ENCODE measurements at places on chromosomes 13 and 19.
A peak's percentile ranks its signal among the peaks of the same experiment; 100 is the strongest.

- DNase-seq, result no peak
Measured at GRCh38 chr13:25908366-25908765, 143.4 kb downstream of the SHISA2 start.

DNA sequence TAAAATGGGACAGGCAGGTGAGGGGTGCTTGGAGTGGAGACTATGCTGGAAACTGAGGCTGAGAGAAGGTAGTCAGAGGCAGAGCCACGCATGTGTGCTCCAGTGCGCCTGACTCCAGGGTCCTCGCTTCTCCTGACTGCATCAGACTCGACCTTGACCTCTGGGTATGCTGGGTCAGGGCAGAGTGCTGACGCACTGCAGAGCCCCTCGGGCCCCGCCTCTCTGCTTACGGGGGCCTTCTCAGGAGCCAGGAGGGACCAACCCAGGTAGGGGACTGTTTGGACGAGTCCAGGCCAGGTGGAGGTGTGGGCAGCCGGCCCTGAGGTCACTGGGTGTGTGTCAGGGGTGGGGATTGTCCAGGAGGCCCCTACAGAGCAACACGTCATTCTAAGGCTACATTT, 22.9 kb upstream of the SLC7A10 start:
- DNase-seq, result no peak

GRCh38 chr13:20779405-20779804, 5.6 kb upstream of the EEF1AKMT1 start:
- no peak for DNase-seq

DNA sequence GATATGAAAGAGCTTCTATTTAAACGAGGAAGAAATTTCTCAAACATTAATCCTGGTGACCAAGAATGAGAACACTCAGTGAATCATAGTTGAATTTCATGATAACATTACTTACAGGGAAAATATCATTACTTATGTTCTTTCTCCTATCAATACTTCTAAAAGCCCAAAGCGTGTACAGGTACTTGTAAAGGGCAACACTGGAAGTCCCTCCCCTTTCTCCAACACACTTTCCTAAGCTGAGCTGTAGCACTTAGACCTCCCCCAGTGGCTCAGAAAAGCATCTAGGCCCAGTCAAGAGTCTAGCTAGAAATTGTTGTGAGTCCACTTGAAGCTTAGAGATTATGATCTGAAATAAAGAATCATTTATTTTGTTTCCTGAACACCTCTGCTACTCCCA, 150.7 kb downstream of the ABCC4 start:
- no peak for DNase-seq

DNA sequence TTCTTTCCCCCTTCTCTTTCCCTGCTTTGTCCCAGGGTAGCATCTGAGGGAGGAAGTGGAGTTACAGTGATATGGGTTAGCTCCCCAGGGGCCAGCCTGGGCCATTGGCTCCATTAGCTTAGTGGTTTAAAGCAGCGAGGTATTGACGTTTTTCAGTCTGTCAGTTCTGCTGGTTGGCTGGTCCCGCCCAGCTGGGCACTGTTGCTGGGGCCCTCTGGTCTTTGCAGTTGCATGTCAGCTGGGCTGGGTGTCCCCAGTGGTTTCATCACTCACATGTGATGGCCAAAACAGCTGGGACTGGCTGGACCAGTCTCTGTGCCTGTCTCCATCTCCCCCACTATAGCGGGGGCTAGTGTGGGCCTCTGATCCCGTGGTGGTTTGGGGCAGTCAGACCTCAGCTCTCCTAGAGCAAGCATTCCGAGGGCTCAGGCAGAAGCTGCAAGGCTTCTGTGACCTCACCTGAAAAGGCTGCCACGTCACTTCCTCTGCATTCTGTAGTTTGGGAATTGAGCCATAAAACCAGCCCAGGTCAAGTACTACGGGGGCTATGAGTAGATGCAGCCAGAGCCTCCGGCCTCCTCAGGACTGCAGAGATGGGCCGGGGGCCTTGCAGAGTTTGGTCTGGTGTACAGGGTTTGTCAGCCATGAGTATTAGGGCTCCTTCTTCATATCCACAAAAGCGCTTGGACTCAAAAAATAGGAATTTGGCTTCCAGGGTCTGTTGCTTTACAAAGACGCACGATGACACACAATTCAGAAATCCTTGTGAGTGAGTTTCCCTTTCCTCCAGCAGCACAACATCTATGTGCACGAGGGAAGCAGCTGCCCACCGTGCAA, 30.0 kb downstream of the TSSK6 start:
- DNase-seq, result peak; percentile 63

GRCh38 chr13:38602266-38602665, 84.6 kb upstream of the FREM2 start:
- DNase-seq, result no peak

DNA sequence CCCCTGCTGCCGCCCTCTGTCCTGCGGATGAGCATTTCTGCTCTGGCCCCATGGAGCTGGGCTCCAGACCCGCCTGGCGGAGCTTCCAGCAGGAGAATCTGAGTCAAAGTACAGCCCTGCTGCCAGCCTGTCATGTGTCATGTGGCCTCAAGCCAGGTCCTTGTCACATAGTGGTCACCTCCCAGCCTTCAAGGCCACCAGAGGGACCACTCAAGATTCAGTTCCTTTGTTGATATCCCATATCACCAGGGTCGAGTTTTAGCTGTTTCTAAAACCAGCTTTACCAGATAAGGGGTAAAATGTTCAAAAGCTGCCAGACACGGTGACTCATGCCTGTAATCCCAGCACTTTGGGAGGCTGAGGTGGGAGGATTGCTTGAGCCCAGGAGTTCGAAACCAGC, 13.4 kb downstream of the THOP1 start:
- no peak for DNase-seq

GRCh38 chr19:13861392-13861713, 15.6 kb upstream of the NANOS3 start:
- no peak for DNase-seq

DNA sequence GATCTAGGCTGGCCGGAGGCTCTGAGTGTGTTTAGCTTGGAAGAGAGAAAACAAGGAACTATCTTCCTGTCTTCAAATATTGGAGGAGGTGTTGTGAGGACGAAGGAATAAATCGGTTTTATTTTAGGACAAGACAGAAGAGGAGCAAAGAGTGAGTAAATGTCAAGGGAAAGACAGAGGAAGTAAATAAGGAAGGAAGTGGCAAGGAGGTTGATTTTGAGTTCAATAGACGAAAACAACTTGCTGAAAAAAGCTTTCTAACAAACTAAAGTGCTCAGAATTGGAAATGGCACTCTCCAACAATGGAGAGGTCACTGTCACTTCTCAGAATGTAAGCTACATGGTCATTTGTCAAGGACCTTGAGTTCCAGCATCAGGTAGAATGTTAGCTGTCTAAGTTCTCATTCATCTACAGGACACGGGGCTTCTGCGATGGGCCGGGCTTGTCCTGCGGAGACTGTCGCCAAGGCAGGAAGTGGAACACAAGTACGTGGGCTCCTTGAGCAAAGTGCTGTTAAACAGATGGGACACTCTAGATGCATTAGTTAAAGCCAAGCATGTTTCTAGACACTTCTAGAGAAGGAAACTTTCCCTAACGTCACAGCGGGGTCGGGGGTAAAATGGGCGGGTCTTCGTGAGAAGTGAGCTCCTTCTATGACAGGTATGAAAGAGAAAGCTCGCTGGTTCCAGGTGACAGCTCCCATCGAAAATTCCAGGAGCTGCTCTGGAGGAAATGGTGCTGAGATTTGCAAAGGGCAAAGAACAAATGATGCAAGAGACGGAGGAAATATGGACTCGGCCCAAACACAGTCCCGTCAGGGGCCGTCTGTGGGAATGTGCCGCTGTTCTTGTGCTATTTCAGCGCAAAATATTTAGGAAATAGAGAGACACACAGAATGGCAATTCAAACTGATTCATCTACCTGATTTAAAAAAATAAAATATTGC, 103.9 kb upstream of the UBL3 start:
- no peak for DNase-seq

GRCh38 chr13:59494560-59494970, 669.2 kb downstream of the DIAPH3 start:
- no peak for DNase-seq

GRCh38 chr13:32589471-32589870, 3.2 kb downstream of the PDS5B start:
- DNase-seq, result no peak

GRCh38 chr19:12987781-12988180, 7.5 kb upstream of the NFIX start:
- no peak for DNase-seq

GRCh38 chr13:44797685-44798084, 191.6 kb downstream of the NUFIP1 start:
- no peak for DNase-seq

- no peak for DNase-seq
Measured at GRCh38 chr19:45581576-45581975, 3.0 kb downstream of the OPA3 start.

- DNase-seq, result no peak
Measured at GRCh38 chr13:24232037-24232436, 71.5 kb downstream of the SPATA13 start.

- no peak for DNase-seq
Measured at GRCh38 chr13:50290186-50290585, 274.9 kb downstream of the KCNRG start.

DNA sequence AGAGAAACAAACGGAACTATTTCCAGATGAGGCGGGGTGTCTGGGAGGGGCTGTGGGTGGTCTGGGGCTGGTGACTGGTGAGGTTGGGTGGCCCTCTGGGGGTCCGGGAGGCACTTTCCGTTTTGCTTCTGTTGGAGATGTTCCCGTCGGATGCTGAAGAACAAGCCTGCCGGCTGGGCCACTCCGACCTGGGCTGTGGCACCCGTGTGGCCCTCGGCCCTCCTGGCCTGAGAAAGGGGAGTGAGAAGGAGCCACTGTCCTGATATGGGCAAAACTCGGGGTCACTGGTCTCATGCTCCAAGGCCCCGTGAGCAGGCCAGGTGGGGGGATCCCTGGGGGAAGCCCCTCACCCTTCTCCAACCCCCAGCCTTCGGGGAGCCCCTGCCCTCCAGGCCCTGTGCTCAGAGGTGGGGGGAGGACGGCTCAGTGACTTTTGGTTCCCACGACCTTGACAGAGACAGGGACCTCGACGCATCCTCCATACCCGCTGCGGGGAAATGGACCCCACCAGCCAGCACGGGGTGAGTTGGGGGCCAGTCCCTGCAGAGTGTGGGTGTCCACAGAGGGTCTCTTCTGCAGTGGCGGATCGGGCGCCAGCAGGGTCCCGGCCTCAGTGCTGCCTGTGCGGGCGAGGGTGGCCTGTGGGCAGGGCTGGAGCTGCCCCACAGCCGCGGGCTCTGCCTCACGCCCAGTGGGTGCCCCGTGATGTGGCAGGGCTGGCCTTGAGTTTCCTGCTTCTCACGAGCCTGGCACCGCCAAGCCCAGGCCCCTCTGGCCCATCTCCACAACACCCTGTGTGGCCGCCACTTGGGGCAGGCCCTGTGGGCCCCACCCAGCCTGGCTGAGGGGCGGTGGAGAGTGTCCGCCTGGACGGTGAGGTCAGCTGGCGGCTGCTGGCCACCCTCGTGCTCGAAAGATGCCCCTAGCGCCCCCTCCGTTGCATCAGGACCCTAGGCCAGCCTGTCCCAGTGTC, 4.4 kb upstream of the TBXA2R start:
- no peak for DNase-seq

GRCh38 chr13:29800687-29801086, 49.7 kb downstream of the UBL3 start:
- DNase-seq, result no peak

DNA sequence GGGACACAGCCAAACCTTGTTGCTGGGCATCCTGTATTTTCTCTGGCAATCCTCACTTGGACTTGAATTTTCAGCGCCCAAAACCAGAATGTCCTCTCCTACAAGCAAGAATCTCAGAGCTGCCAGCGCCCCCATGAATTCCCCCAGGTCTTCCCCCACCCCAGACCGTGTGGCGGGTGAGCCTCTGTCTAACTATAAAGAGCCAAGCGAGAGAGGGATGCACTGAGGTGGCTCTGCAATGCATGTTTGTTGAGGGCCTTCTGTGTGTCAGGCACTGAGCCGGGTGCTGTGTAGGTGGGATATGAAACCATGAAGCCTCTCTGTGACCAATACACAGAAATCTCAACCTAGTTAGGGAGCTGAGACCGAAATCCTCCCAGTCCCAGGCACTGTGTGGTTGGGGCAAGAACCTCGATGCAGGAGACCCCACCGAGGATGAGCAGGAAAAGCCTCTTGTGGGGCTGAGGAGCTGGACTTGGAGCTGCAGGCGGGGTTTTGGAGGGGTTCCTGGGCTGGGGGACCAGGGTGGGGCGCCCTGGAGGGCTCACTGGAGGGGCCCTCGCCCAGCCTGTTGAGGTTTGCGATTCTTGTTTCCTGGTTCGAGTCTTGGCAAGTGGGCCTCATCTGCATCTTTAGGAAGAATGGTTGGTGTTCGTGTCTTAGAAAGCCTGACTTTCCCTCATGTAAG, 12.4 kb upstream of the PROZ start:
- DNase-seq, result no peak

GRCh38 chr13:111966933-111967332, 100.0 kb upstream of the SOX1 start:
- no peak for DNase-seq

- no peak for DNase-seq
Measured at GRCh38 chr13:78409172-78409571, 194.2 kb downstream of the POU4F1 start.

GRCh38 chr19:3028305-3029064, 595 bp downstream of the TLE2 start:
- DNase-seq, result no peak

DNA sequence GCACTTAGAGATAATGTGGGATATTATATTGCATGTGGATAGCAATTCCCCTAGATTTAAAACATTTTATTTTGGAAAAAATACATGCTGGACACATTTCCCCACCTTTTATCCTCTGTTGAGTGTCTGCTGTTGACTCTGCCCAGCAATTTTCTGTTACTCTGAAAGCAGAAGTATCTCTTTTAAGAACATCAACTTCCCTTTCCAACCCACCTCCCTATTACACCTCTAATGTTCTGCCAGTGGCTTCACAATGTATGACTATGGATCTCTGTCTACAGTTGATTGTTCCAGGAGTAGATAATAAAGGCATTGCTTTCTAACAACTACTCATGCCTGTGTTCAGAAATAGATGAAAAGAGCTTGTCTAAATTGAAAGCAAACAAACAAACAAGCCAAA, 754.8 kb upstream of the SLITRK6 start:
- DNase-seq, result no peak

DNA sequence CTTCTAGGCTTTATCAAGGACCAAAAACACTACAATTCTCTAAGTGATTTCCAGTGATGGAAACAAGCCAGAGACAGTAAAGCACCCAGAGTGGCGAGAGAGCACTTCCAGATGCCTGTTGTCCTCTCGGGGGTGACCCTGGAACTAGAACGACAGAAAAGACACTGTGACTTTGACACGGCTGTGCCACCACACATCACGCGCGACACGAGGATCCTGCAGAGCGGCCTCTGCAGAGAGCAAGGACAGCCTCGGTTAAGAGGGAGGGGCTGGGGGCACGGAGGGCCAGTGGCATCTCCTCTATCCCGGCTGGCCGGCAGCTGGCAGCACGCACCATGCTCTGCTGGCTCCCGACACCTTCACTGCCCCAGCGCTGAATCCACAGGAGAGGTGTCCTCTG, 42.3 kb downstream of the SUGP2 start:
- DNase-seq, result no peak

GRCh38 chr13:21333186-21333585, 125.9 kb downstream of the ZDHHC20 start:
- no peak for DNase-seq
